A549 treated with CORT108297 at 1 μM for 4 hours (cell line): ENCODE measurements at places on chromosomes 2 and 18. TPM values are rescaled to one million over a fixed set of nuclear protein-coding genes. Genes with fewer than 3 reads are reported as not detected.

The FAM237A gene
- total RNA-seq, result not detected in 5 replicates

The ELOA2 gene
- total RNA-seq, result not detected in 5 replicates

The AFF3 gene
- total RNA-seq, result 0.01 to 0.16 TPM (median 0.06 TPM) in 5 replicates

The ECEL1 gene
- 0.12 to 0.27 TPM (median 0.14 TPM) in 5 replicates for total RNA-seq

The SPATS2L gene
- 122 to 135 TPM (median 132 TPM) in 5 replicates for total RNA-seq

The AQP12B gene
- not detected in 5 replicates for total RNA-seq

The CDH19 gene
- 0.62 to 1.8 TPM (median 1.1 TPM) in 5 replicates for total RNA-seq

The SLC4A5 gene
- total RNA-seq, result 0.24 to 0.63 TPM (median 0.42 TPM) in 5 replicates

The DYSF gene
- total RNA-seq, result 0.50 to 1.2 TPM (median 0.67 TPM) in 5 replicates

The SP5 gene
- total RNA-seq, result 0.05 TPM in 1 of 5 replicates, not detected in the others
